Stimulated activated CD8-positive, alpha-beta memory T cell treated with anti-CD3 and anti-CD28 coated beads, Interleukin-7, amount 100 ng/mL, for 1 hour (primary cell): ENCODE measurements at places on chromosomes 3 and 15.

DNA sequence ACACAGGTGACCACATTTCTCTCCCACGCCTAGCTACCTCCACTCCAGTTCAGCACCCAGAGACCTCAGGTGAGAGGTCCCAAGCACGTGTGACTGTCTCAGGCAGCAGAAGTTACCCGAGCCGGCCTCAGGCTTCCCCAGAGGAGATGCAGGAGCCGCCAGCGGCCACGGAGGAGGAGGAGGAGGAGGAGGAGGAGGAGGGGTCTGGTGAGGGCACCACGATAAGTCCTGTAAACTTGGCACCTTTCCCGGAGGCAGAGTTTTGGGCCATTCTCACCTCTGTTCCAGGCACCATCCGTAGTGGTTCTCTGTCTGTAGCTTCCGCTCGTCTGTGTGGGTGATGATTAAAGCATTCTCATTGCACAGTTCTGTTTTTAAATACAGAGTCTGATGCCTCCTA, 56.1 kb downstream of the CCK start:
- DNase-seq = no peak

- no peak for DNase-seq
These were observed 397.9 kb upstream of the GOLIM4 start for GRCh38 chr3:168493412-168494205.

DNA sequence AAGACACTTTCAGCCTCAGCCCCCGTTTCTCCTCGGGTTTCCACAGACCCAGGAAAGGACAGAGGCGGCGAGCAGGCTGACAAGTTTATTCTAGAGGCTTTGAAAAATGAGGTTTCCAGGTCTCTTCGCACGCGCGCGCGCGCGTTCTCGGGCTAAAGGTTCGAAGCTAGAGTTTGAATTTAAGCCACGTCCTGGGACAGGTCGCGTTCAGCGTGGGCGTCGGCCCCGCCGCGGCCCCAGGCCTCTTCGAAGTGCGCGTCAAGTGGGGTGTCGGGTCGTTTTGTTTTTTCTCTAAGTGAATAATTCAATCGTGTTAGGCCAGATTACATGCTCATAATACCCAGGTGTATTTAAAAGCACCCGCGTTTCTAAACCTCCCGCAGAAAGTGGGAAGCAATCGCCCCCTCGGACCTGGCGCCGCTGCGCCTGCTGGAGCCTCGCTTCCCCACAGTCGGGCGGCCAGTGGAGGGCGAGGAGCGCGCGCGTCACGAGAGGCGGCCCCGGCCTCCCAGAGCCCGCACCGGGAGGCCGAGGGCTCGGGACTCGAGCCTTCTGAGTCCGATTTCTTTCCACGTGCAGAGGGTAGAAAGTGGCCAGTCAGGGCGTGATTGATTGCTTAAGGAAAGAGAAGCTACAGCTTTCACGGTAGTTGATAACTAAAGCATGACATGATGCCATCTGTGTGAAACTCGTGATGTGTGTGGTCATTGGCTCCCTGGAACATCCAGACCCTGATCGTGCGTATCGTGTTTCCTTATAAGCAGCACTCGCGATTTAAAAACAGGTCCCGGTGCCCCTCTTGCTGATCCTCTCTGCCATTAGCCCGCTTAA, 15.8 kb upstream of the SOX2 start:
- no peak for DNase-seq

- DNase-seq = no peak
These were observed 65.8 kb downstream of the B3GNT5 start for GRCh38 chr3:183318877-183319276.

DNA sequence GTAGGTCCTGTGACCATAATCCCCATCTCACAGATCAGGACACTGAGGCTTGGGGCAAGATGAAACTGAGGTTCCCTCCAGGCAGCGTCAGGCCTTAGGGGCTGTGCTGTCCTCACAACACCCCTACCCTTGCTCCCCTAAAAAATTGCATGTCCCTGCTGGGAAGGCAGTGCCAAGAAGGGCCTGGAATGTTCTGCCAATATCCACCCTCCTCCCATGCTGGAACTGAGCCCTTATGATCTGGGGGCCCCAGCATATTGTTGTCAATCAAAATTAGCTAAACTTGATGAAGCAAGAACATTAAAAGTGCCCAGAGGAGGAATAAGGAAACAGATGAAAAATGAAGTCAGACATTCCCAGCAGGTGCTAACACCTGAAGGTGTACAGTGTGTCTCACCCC, 13.4 kb upstream of the RTP3 start:
- no peak for DNase-seq
